Fibroblast of skin of back (primary cell): ENCODE measurements at places on chromosomes 13 and 19.
A peak's percentile ranks its signal among the peaks of the same experiment; 100 is the strongest.

GRCh38 chr13:42373048-42373812 is 101.3 kb downstream of the AKAP11 start:
- no peak for DNase-seq

GRCh38 chr13:79237981-79238380 is 168.1 kb downstream of the RBM26 start:
- no peak for DNase-seq

DNA sequence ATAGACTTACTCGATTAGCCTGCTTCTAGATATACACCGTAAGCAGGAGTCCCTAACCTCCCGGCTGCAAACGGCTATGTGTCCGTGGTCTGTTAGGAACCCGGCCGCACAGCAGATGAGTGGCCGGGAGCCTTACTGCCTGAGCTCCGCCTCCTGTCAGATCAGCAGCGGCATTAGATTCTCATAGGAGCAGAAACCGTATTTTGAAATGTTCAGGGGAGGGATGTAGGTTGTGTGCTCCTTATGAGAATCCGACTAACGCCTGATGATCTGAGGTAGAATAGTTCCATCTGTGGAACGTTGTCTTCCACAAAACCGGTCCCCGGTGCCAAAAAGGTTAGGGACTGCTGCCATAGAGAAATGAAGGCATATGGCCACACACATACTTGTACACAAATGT is 1491.9 kb downstream of the SLITRK5 start:
- DNase-seq = no peak

DNA sequence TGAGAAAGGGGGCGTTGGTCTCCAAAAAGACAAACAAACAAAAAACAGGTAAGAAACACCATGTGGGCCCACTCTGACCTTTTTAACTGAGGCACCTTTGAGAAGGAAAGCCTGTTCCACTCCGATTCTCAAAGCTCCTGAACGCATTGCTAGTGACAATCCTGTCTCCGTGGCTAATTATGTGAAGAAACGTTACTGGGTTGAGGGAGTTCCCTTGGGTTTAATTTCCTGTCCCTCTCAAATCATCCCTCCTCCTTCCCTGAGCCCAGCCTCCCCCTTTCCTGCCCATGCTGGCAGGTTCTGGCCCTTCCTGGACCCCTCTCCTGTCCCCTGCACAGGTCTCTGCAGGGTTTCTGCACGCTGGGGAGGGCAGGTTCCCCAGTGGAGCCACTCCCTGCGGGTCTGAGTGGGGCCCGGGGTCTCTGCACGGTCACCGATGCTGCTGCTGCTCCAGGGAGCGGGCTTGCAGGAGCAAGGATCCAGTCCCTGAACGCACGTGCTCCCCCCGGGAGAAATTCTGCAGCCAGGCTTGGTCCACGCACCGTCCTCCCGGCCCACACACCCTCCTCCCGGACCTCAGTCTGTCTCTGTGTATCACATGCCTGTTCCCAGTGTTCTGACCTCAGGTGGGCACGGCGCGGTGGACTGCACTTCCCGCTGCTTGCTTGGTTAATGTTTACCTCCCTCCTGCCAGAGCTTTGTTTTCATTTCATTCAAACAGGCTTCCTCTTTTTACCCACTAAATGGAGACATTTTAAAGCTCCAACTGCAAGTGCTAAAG is 76.4 kb upstream of the MCF2L start:
- no peak for DNase-seq

DNA sequence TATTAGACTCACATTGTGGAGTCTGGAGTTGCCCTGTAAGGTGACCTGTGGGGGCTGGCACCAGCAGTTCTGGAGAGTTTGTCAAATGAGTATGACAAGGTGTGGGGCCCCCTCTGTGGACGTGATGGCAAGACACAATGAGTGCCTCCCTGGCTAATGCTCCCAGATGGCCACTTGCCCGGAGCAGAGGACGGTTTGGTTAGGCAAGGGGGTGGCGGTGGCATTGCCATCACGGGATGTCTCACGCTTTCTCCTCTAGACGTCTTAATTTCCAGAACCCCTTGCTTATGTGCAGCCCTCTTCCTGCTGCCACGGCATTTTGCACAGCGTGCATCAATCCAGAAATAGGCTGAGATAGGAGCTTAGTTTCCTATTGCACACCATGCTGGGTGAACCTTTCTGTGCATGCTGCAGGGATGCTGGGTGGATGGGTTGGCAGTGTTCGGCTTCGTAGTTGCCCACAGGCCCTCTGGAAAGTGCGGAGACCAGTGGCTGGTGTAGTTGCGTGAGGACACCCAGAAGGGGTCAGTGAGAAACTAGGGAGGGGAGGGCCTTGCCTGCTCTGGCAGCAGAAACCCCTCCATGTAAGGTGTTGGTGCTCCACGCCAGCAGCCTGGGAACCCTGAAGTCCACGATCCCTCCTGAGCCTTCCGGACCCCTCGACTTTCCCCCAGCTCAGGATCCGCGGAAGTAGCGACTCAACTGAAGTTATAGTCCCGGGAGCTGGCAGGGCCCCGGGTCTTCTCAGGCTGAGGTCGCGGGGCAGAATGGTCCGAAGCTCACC is 18.1 kb upstream of the LRP3 start:
- DNase-seq = peak; percentile 41

GRCh38 chr19:36750066-36750691 is 22.4 kb downstream of the ZNF850 start:
- DNase-seq = no peak

DNA sequence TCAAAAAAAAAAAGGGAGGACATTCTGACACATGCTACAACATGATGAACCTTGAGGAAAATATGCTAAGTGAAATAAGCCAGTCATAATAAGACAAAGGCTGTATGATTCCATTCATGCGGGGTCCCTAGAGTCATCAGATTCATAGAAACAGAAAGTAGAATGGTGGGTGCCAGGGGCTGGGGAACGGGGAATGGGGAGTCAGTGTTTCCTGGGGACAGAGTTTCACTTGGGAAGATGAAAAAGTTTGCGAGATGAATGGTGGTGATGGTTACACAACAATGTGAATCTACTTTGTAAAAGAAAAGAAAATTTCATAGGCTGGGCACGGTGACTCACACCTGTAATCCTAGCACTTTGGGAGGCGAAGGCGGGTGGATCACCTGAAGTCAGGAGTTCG is 6.1 kb upstream of the CLEC4G start:
- no peak for DNase-seq

DNA sequence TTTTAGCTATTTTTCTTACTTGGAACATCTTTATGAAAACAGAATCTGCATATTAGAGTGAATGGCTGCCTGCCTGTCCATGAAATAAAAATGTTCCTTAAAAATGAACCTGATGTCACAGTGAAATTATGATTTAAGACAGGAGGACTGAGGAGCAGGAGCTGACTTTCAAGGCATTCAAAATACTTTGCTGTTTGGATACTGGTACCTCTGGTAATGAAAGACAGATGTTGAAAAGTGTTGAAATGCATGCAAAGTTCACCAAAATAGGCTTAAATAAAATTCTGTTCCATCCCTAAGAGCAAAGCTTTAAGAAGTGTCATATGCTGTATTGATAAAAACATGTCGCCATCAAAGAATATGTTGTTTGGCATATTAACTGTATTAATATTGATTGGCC is 1.7 kb downstream of the ARHGEF7 start:
- DNase-seq = peak; percentile 26

DNA sequence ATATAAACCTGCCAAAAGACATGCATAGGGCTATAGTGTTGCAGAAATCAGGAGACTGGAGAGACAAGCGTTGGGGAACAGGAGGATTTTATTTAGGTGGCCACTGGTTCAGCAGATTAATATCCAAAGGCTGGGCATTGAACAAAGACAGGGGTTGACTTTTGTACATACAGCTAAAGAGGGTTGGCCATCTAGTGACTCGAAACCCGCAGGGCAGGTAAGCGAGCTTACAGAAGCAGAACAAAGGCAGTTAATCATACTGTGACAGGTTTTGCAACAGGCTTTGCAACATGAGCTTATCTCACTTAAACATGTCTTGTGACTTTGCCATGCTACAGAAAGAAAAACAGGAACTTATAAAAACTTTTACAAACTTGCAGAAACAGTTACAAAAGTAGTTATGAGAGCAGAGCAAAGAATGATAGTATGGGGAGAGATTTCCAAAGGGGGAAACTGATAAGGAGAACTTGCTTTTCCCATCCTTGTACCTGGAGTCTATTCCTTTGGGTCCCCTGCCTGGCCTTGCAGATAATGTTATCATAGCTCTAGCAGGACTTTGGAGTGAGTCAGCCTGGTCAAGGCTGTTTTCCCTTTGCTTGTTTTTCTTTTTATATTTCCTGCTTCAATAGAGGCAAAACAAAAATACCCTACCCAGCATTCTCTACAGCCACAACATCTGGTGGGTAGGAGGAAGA is 234.2 kb downstream of the PCDH17 start:
- DNase-seq = no peak

- no peak for DNase-seq
Measured at GRCh38 chr19:2097203-2097885, 629 bp downstream of the IZUMO4 start.

GRCh38 chr19:35357867-35358573 is at the start of gene FFAR3:
Gene FFAR3 (plus strand): TSS chr19:35358460. CDS start chr19:35358891, 431 bp downstream.
- DNase-seq = peak; percentile 48

DNA sequence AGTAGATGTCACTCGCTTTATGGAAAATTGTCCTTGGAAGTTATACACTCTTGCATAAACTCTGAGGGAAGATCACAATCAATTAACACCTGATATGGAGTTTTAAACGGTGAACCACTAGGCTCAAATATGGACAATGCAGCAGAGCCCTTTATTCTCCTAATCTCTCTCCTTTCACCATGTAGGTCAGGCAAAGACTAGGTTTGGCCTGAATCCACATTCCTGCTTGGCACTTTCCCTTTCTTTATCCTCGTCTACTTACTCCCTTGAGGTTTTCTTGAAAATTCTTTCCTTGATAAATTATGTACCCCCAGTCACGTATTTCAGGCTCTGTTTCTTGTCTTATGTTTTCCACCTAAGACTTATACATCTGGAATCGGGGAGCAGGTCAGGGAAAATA is 751.7 kb downstream of the DACH1 start:
- DNase-seq = no peak

GRCh38 chr13:44089452-44089851 is 209.7 kb downstream of the LACC1 start:
- DNase-seq = no peak
